ENCODE measurements at places on chromosomes 5 and 9. TPM values are rescaled to one million over a fixed set of nuclear protein-coding genes. Genes with fewer than 3 reads are reported as not detected.

GRCh38 chr5:144464306-144464705 is 293.6 kb downstream of the KCTD16 start:
- no peak for DNase-seq

GRCh38 chr9:124285903-124286291 is 28.1 kb downstream of the NEK6 start:
- DNase-seq: no peak

- no peak for DNase-seq
Observed at GRCh38 chr9:137141050-137141810, 2.3 kb downstream of the GRIN1 start.

GRCh38 chr5:8953016-8953415 is 592.9 kb downstream of the SEMA5A start:
- DNase-seq: no peak

DNA sequence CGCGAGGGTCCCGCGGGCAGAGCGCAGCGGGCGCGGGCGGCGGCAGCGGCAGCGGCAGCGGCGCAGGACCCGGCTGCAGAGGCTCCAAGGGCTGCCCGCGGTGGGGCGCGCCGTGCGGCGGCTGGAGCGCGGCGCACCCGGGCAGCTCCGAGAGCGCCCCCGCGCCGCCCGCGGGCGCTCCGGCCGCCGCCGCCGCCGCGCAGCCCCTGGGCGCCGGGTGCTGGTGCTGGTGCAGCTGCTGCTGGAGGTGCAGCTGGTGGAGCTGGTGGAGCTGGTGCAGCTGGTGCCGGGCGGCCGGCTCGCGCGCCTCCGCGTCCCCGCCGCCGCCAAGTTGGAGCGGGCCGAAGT is 644 bp downstream of the IER5L start:
- no peak for DNase-seq

- DNase-seq: no peak
Observed at GRCh38 chr5:77774981-77775789, 954 bp downstream of the TBCA start.

Gene MARCHF6
- total RNA-seq: 156 TPM

GRCh38 chr9:116605060-116605459 is 82.0 kb upstream of the TRIM32 start:
- DNase-seq: no peak

Gene OR1J2
- 0.30 TPM for total RNA-seq

Gene ANKRD34B
- not detected for total RNA-seq
